Cardiac muscle cell (in vitro differentiated cells and primary cell): ENCODE measurements at places on chromosomes 12 and 14. TPM values are rescaled to one million over a fixed set of nuclear protein-coding genes. Genes with fewer than 3 reads are reported as not detected.

GRCh38 chr14:62003701-62004100 lies 241.5 kb downstream of the SNAPC1 start:
- H3K4me3 ChIP-seq, result no peak overlapping the region
- no peak for DNase-seq
- H3K4me1 ChIP-seq, result no peaks in the 10 kb centered on the region
- no peaks in the 10 kb centered on the region for H3K36me3 ChIP-seq

DNA sequence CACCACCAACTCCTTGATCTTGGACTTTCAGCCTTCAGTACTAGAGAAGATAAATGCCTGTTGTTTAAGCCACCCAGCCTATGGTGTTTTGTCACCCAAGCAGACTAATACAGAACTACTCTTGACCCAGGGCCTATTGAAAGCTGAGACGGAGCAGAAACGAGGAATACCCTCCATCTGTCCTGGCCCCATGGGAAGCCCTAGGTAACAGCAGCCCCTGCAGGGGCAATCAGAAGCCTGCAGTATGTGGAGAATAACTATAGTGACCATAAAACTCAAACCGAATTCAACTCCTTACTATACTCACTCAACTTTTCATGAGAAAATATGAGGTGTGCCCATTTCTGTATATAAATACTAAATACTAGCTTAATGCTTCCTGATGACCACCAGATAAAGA lies 307.4 kb downstream of the NUAK1 start:
- DNase-seq, result no peak
- no peak overlapping the region for H3K27ac ChIP-seq

DNA sequence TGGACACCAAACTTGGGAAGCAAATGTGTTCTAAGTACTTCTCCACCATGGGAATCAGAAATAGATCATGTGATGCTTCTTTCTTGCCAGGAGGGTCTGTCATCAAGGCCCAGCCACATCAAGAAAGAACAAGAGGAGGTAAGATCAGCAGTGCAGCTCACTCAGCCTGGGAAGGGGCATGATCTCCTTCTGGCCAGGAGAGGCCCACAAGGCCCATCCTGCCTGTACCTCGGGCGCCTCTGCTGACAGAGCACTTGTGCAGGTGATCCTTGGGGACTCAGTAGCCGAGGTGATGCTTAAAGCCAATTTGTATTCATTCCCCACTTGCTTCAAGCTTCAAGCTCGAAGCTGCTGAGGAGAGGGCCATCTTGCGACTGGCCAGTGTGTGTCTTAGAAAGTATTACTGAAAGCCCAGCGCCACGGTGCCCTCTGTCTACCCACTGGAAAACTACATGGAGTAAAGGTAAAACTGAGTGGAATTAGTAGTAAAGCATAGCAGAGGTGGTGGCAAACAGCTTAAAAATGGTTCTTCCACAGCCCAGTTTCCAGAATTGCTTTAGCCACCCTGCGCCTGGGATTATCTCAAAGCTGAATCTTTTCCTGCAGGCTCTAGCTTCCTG lies 26.2 kb downstream of the RTRAF start:
- peaks cover 55% of the 10 kb centered on the region for H3K36me3 ChIP-seq
- no peak overlapping the region for H3K4me3 ChIP-seq
- DNase-seq, result peak; percentile 61
- H3K27ac ChIP-seq, result peak overlapping the region; percentile 94
- H3K27me3 ChIP-seq, result no peaks in the 10 kb centered on the region
- peaks cover 88% of the 10 kb centered on the region for H3K4me1 ChIP-seq

DNA sequence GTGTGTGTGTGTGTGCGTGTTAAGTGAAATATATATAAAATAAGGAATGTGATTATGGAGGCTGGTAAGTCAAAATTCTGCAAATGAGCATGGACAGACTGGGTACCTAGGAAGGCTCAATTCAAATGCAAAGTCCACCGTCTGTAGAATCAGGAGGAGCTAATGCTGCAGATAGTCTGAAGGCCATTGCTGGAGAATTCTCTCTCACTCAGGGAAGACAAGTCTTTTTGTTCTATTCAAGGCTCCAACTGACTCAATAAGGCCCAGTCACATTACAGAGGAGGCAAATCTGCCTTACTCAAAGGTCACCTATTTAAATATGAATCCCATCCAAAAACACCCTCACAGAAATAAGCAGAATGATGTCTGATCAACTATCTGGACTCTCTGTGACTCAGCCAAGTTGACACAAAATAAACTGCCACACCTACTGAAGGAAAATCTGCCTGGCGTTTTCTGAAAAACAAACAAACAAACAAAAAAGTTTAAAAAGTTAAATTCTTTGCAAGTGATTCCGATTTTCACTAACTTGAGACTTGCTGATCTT lies 684 bp upstream of the KLRF2 start:
- DNase-seq, result no peak
- no peaks in the 10 kb centered on the region for H3K4me1 ChIP-seq
- no peak overlapping the region for H3K4me3 ChIP-seq
- no peaks in the 10 kb centered on the region for H3K36me3 ChIP-seq

GRCh38 chr12:108730365-108731104 lies 783 bp downstream of the CORO1C start:
- peaks cover 15% of the 10 kb centered on the region for H3K4me1 ChIP-seq
- H3K36me3 ChIP-seq, result no peaks in the 10 kb centered on the region
- H3K4me3 ChIP-seq, result peak overlapping the region; percentile 98
- peak overlapping the region; percentile 95 for H3K27ac ChIP-seq

Gene WDHD1
- total RNA-seq, result 4.9 and 5.4 TPM in 2 replicates
